ENCODE measurements at places on chromosomes 2 and 18. TPM values are rescaled to one million over a fixed set of nuclear protein-coding genes. Genes with fewer than 3 reads are reported as not detected.

GNLY gene
- not detected for total RNA-seq

- DNase-seq = no peak
Observed at GRCh38 chr2:190973726-190974628, 40.0 kb downstream of the STAT1 start.

DNA sequence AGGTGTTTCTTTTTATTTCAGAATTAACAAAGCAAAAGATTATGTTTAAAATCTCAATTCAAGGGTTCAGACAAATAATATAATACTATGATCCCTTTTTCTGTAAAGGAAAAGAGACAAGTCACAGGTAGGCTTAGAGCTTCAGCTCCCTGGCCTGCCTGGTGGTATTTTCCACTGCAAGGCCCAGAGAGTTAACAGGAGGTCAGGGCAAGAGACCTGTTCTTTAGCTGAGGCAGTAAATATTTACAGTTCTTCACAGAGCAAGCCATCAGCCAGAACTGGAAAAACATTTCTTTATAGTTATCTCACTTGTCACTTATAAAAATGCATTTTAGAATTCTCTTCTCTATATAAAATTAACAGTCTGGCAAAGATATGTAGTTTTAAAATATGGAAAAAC lies 70.1 kb downstream of the EPG5 start:
- no peak for DNase-seq

HOXD11 gene
- not detected for total RNA-seq

DNA sequence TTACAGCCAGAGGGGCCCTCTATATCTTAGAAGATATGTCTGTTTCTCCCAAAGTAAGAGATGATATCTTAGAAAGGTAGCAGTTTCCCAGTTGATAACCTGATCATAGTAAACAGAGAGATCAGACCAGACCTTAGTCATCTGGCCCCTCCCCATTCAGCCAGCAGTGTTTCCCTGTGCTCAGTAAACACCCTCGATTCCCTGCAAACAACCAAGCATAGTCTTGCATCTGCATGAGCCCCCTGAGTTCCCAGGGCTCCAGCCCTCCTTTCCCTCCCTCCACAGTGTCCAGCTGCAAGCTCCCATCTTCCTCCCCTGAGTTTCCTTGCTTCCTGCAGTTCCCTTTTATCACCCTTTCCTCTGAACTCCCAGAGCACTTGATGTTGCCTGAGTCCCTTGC lies 20.3 kb downstream of the NRP2 start:
- DNase-seq = no peak

GRCh38 chr2:28451793-28452533 lies 43.9 kb upstream of the PLB1 start:
- DNase-seq = no peak

TEKT4 gene
- not detected for total RNA-seq

DNA sequence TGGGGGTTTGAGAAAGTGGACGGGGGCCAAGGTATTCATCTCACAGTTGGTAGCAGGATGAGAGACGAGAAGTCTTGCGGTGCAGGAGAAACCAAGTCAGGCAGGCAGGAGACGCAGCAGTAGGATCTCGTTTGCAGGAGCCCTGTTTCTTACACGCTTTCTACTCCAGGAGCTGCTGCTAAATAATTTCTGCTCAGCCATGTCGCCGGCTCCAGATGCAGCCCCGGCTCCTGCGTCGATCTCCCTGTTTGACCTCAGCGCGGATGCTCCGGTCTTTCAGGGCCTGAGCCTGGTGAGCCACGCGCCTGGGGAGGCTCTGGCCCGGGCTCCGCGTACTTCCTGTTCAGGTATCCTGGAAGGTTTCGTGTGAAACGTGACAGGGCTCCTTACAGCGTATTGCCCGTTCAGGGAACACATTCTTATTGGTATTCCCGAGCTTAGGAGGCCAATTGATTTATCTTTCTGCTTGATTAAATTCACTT lies 494 bp downstream of the ANKZF1 start:
- no peak for DNase-seq

DNA sequence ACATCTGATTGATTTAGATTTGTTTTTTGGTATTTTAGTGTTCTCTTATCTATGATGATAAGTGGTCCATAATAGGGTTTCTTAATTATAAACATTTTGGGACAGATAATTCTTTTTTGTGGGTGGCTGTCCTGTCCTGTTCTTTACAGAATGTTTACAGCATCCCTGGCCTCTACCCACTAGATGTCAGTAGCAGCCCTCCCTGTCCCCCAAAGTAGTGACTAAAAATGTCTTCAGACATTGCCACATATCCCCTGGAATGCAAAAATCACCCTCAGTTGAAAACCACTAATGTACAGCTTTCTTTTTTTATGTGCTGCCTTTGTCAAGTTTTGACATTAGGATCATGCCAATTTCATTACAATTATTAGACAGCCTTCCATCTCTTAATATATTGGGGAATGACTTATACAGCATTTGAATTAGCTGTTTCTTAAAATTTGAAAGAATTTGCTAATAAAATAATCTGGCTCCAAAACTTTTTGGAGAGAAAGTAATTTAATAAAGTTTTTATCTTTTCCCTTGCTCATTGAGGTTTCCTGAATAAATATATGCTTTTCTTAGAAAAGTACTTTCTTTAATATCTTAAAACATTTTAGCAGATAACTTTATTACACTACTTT lies 19.5 kb downstream of the WIPF1 start:
- DNase-seq = peak; percentile 78

DNA sequence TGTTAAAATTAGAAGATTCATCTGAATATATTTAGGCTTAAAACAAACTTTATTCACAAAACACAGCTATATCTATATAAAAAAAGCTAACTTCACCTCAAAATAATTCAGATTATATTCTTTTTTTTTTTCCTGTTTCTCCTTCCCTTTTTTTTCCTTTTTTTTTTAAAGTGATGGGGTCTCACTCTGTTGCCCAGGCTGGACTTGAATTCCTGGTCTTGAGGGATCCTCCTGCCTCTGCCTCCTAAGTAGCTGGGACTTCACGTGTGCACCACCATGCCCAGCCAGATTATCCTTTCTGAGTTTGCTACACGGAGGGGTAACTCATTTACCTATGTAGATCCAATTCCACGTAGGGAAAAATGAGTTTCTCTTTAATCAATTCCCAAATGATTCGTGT lies 3.8 kb downstream of the IDH1 start:
- DNase-seq = no peak

DNA sequence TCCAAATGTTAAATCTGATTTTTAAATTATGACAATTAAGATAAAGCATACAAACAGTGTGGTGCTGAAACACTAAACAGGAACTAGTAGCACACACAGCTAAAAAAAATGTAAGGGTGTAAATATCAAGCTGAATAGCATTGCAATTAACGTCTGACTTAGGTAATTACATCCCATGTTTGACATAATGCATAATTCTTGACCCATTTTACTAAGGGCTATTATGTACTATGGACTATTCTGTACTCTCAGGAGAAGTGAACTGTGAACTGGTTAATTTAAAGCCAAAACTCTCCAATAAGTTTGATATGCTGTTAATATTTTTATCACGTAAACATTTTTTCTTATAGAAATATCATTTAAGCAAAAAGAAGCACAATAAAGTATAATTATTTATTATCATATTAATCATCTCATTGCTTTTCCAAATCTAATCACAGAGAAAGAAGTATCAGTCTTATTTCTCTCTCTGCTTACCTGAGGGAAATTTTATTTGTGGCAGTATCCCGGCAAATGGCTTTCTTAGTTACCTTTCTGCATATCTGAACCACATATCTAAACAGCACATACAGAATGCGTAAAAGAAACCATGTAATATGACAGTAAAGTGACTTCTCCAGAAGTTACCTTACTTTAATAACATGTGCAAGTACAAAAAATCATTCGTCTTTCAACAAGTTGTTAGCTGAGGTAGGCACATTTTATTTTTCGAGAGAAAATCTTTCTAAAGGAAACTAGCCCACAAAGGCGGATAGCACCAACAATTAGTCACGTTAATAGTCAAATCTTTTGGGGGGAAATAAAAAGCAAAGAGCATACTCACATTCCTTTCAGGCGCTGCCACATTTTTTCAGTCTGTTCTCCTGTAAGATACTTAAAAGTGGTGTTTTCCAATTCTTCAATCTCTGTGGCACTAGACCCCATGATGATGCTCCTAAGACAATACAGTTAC lies 94.9 kb upstream of the PDE1A start:
- no peak for DNase-seq

GRCh38 chr2:132253496-132254305 lies 91.9 kb upstream of the ANKRD30BL start:
- DNase-seq = no peak

DNA sequence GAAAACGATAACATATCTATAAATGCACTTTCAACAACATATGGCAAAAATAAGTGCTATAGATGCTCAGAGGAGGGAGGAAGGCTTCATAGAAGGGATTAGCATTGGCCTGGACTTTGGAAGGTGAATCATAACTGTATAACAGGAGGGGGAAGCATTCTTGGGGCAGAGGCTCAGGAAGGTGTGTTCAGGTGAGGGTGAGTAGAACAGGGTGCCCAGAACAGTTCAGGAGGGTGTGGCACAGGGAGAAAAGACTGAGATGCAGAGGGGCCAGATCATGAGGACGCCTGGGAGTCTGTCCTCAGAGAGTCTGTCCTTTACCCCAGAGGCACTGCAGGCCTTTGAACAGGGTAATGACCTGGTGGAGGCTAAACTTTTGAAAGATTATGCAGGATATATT lies 29.3 kb upstream of the MEP1B start:
- DNase-seq = no peak

- no peak for DNase-seq
Observed at GRCh38 chr2:206798000-206798399, 32.6 kb downstream of the FASTKD2 start.

- DNase-seq = no peak
Observed at GRCh38 chr2:118309257-118309945, 221.1 kb downstream of the INSIG2 start.

DNA sequence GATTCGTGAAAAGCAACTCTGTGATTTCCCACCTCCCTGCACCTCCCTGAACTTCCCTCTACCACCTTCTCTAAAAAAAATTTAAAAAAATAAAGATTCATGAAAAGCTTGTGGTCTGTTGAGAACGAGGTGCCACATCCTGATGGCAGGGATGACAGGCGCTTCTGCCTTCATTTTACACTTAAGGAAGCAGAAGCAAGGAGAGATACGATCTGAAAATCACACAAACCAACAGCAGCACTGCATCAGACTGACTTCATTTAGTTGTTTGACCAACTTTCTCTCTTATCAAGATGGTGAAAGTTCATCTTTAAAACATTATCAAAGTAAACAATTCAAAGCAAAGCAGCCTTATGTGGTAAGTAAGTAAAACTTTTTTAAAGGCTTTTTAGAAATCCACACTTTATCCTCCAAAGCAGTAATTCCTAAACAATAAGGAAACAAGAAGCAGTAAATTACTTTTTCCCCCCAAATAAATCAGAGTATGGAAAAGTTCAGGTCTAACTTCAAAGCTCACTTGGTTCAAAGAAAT lies 15.5 kb downstream of the WDFY1 start:
- no peak for DNase-seq

DNA sequence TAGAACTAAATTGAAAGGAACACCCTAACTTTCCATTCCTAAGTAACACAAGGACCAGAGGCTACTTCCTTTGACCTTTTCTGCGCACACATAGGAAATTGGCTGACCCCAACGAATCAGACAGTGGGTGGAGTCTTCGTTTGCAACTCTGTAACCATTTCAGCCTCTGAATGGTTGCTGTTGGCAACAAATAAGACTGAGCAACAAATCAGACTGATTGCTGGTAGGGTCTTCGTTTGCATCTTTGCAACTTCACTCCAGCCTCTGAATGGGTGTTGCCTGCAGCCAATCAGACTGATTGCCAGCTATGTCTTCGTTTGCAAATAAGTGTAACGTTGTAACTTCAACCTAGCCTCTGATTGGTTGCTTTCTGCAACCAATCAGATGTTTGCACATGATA lies 34.6 kb downstream of the USP40 start:
- DNase-seq = no peak

CFLAR gene
- total RNA-seq = 71.5 TPM

GRCh38 chr18:73891572-73892421 lies 255.8 kb downstream of the FBXO15 start:
- no peak for DNase-seq

GRCh38 chr2:50753234-50753633 lies 278.7 kb downstream of the NRXN1 start:
- no peak for DNase-seq

Data from fibroblast of the aortic adventitia (primary cell).